Effector CD8-positive, alpha-beta T cell (primary cell): ENCODE measurements at places on chromosomes 7 and 10.

DNA sequence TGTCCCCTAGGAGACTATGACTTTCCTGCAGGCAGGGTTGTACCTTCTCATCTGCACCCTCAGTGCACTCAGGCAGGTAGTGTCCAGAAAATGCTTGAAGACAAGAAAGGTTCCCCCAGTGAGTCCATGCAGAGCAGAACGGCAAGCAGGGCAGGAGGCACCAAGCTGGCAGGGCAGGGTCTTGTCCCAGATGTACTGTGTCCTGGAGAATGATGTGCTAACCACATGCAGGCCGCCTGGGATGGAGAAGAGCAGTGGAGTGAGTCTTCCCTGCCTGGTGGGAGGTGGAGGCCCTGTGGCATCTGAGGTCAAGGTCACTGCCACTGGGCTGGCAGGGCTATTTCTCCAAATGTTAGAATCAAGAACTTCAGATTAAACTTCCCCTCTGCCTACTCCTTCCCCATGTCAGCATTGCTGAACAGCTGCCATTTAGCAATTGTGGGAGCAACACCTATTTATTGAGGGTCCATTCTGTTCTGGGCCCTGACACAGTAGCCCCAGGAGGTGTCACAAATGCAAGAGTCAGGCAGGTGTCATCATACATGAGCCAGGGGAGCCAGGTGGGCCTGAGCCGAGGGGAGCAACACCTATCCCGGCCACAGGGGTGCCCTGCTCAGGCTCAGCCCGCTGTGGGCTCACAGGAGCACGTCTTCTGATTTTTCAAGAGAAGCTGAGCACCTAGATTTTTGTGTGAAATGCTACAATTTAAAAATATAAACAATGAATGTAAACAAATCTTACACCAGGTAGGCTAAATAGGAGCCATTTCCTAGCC is 34.1 kb downstream of the PTPRE start:
- DNase-seq: no peak

DNA sequence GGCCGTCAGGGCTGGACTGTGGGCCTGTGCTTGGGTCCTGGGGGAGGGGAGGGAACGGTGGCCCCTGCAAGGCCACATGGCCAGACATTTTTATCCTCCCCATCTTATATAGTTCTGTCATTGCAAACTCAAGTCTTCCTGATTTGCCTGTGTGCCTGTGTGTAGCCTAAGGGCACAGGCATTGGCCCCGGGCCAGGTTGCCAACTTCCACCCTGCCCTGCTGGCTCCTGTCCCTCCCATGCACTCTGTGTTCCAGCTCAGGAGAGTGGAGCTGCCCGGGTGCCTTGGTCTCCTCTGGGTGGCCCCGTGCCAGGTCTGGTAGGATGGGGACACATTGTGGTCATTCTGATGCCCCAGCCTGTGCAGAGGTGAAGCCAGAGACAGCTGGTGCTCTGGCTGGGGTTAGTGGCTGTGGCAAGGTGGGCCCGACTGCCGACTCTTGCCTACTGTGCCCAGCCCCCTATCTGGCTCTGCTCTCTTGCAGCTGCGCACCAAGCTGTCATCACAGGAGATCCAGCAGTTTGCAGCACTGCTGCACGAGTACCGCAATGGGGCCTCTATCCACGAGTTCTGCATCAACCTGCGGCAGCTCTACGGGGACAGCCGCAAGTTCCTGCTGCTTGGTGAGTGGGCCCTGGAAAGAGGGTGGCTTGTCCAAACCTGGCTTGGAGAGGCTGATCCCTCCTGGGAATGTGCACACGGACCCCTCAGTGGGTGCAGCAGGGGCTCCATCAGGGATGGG is 14.8 kb downstream of the NACAD start:
- DNase-seq: no peak

DNA sequence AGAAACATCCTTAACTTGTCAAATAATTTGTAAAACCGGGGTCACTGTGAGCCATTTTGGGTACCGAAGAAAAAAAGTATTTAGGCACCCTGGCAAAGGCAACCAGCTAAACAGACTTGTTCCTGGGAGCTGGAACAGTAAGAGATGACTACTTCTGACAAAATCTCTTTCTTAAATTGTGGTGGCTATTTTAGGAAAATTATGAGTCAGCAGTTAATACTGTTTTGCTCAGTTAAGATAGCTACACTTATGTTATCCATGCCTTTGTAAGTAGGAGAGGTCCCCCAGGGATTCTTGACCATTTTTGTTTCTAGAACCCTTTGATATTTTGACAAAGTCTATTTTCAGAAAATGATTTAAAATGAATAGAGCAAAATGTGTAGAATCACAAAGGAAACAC is 68.7 kb downstream of the TAX1BP1 start:
- no peak for DNase-seq

GRCh38 chr7:124480036-124480820 is 285.4 kb downstream of the GPR37 start:
- DNase-seq: no peak

- no peak for DNase-seq
These were observed 27.8 kb downstream of the TMEM236 start for GRCh38 chr10:17779784-17780183.
